NCI-H1417 (cell line): ENCODE measurements at places on chromosomes 4 and X.

DNA sequence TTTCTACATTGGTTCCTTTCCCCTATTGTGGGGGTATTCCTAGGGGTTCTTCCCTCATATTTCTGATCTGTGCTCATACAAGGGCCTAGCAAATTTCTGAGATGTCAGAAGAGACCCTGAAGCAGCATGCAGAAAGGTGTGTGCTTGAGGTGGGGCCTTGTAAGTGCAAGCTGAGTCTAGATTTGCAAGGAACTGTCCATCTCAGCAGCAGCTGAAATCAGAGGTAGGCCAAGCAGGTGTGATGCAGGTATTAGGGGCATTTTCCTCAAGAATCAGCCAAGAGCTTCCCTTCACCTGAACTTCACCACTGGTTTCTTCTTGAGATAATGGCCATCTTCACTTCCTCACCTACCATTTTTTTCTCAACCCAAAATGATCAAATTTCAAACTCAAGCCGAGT lies 45.1 kb downstream of the ASB9 start:
- no peak for DNase-seq

DNA sequence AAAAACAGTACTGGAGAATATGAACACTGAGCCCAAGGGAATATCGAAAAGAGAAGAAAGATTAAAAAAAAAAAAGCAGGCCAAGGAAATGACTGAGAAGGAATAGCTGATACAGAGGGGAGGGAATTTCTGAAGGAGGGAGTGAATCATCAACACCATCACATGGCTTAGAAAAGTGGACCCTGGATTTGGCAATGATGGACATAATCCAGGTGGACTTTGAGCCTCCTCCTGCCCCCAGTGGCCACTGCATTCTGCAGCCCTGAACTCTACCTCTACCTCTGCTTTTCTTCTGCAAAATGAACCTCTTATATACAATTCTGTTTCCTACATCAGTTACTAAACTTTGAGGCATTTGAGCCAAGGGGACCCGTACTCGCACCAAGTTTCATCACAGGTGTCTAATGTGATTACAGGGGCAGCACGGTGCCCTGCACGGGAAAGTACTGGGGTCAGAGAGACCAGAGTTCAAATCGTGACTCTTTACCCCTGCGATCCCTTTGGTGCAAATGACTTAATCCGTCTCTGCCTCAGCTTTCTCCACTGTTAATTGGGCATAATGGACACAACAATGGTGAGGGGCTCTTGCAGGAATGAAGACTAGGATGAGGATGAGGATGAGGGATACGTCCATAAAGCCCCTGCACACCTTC lies 1.1 kb downstream of the OCIAD2 start:
- no peak for DNase-seq

- DNase-seq, result no peak
Measured at GRCh38 chr4:141660880-141661279, 24.5 kb downstream of the IL15 start.

DNA sequence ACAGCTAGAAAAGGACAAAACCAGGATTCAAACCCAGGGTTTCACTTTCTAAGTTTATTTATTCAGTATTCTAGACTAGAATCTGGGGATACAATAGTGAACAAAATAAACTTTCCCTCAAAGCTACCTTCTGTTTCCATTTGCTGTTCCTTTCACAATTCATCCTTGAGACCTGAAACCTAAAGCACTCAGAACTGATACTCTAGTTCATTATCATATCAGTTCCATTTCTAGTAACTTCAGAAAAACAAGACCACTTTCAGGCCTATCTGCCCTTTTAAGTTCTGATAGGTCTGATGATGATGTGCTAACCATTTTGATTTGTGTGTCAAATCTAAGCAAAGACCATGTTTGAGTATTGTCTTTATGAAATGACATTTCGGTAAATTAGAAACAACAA lies 7.8 kb upstream of the XK start:
- DNase-seq, result no peak

GRCh38 chr4:140448830-140449229 lies 21.4 kb upstream of the CLGN start:
- no peak for DNase-seq

DNA sequence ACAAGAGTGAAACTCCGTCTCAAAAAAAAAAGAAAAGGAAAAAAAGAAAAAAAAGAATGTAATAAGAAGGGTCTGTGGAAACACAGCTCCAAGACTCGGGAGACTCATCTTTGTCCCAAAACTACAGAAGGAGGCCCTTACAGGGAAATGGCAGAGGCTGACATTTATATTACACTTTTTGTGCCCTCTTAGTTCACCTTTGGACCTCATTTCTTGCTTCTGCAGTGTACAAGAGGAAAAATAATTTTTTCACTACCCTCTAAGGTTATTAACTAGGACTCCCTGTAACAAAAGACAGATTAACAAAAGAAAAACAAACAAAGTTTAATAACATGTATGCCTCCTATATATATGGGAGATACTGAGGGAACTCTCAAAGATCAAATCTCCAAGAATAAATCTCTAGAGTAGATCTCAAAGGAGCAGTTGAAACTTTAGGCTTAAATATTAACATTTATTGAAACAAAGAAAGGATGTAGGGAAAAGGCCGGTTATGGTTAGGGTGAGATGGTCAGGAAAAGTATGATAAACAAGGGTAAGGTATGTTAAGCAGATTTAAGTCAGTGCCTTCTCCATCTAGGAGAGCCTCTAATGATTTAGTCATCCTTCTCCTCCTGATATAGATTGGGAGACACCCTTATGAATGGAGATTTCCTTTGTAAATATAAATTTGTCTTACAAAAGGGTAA lies 121.3 kb upstream of the JADE1 start:
- DNase-seq, result no peak
